Activated CD4-positive, alpha-beta T cell treated with anti-CD3 and anti-CD28 coated beads, Interleukin-10, Interleukin-2, amounts not matched to agents 100 ng/mL and 50 ng/mL, durations not matched to agents 16 hours and 8 hours (primary cell): ENCODE measurements at places on chromosomes 2 and 18.
A peak's percentile ranks its signal among the peaks of the same experiment; 100 is the strongest.

GRCh38 chr2:85341269-85342029 is 12.9 kb downstream of the RETSAT start:
- no peak for DNase-seq

DNA sequence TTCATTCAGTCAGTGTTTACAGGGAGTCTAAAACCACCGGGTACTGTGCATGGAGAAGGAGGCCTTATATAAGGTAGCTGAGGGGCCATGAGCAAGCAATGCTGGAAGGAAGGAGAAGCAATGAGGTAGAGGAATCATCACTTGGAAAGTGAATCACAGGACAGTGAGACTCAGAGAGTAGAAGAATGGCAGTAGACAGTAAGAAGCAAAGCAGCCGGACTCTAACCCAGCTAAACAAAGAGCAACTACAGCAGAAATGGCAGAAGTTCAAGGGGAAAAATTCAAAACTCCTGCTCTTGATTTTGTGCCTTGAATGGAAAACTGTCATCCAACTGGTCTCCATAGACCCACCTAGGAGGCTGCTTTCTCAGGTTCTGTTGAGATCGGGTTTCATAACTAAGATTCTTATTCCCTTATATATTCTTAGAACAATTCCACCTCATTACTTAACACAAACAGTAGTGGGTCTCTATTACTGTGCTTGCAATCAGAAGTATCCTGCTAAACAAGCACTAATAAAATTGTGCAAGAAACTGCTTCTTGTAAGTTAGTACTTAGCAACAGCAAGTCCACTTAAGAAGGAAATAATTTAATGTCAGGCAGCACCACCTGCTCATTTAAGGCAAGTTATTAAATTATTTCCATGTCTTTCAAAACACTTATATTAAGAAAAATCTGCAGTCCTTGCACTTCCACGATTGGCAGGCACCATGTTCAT is 68.0 kb downstream of the RBMS1 start:
- no peak for DNase-seq

- DNase-seq = no peak
These were observed 4.1 kb upstream of the ZCCHC2 start for GRCh38 chr18:62518460-62519375.

DNA sequence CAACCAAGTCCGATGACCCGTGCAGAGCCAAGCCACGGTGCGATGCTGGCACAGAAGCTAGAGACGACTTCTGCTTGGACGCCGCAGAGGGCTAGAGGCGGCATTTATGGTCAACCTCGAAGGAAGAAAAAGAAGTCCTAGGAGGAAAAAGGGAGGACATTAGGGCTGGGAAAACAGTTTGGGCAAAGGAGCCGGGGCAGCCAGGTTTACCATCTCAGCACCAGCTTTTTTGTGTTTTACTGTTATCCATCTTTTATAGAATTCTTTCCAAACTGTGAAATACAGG is 643 bp upstream of the DTNB start:
- DNase-seq = no peak

- peak; percentile 95 for DNase-seq
These were observed 14.7 kb upstream of the PUM2 start for GRCh38 chr2:20365249-20365817.

DNA sequence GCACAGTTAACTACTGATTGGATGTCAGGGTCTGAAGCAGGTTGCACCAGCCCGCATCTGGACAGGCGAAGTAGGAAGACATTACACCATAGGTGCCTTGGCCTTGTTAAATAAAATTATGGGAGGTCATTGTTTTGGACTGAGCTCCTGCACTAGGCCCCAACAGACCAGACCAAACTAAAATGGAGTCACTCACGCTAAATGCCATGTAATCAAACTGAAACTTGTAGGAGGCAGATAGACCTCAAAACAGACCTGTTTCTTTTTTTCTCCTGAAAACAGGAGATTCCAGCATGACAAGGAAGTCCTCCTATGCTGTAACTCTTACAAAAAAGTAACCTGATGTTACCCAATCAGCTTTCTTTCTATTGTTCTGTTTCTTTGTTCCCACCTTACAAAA is 15.5 kb upstream of the NFU1 start:
- no peak for DNase-seq

DNA sequence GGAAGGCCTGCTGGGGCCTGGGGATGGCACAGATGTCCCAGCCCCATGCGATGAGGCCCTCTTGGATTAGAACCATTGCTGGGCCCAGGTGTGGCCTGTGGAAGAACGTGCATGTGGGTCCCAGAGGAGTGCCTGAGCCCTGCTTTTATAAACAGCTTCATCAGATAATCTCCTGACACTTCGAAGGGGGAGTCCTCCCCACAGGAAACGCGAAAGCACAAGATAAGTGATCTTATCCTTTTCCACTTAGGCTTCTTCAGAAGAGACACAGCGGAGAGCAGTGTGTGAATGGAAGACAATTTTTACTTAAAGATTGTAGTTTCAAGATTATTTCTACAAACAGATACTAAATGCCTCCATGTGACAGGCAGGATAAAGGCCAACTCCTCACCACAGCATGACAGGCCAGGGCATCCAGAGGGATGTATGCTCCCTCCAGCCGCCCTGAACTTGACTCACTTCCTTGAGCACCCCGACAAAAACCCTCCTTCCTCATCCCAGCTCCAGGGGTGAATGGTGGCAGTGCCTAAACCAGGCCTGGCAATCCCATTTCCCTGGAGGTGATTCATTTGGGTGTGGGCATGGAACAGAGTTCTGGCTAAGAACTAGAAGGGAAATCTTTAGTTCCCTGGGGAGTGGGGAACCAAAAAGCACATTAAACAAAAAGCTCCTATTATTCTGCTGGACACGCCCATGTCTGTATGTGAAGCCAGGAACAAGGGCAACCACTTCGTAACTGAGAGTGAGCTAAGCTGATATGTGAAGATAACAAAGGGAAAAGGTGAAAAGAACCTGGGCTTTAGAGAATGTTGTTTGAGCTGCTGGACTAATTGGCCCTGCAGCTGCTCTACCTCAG is 56.2 kb upstream of the TMEM163 start:
- no peak for DNase-seq

- peak; percentile 1 for DNase-seq
These were observed 27.5 kb downstream of the CDH20 start for GRCh38 chr18:61360404-61361383.

DNA sequence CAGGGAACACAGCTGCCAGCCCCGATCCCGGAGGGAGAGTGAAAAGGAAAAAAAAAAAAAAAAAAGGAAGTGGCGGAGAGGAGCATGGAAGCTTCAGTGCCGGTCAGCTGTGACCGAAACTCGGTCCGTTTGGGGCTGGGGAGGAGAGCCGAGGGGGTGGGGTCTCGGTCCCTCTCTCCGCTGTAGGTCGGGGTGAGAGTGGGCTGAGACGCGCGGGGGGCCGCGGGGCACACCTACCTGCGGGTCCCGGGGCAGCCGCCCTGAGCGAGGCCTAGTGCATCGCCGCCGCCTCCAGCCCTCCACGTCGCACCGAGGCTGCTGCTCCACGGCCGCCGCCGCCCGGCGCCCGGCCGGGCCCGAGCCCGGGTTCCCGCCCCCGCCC is 536 bp downstream of the VPS54 start:
- DNase-seq = no peak
